Activated CD8-positive, alpha-beta memory T cell treated with anti-CD3 and anti-CD28 coated beads for 4 hours (primary cell): ENCODE measurements at places on chromosomes 7 and 10.

DNA sequence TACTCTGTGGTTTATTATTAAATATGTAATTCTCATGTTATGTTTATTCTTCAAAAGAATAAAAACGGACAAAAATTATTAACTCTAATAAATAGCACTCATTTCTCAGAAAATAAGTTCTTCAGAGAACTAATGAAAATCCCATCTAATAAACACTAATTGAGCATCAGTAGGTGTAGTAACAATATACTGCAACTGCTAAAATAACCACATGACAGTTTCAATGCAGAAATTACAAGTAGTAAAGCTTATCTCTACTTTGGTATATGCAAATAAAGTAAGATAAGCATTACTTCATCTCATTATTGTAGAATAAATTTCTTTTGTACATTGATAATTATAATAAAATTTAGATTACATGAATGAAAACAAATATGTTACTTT is 56.4 kb upstream of the DKK1 start:
- DNase-seq: no peak

DNA sequence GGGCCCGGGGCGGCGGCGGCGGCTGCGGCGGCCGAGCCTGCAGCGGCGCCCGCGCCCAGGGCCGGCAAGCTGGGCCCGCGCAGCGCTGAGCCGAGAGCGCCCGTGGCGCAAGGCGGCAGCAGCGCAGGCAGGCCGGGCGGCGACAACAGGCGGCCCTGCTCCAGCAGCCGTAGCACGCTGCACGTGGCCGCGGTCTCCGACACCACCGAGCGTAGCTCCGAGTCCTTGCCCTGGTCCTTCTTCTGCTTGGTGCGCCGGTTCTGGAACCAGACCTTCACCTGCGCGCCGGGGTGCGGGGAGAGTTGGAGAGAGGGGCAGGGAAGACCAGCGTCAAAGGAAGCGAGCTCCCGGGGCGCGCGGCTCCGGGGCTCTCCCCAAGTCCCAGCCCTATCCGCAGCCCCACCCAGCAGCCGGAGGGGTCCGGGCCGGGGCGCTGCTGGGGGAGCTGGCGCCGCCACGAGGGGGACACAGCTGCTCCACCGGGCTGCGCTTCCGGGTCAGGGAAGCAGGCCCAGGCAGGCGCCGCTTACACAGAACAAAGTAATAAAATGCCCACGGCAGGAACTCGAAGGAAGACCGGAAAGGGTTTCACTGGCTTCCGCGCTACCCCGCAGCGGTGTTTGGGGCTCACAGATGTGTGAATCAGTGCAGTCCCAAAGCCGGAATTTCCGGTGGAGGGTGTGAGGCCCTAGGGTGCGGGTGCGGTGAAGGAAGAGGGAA is 3.6 kb downstream of the VAX1 start:
- DNase-seq: no peak

DNA sequence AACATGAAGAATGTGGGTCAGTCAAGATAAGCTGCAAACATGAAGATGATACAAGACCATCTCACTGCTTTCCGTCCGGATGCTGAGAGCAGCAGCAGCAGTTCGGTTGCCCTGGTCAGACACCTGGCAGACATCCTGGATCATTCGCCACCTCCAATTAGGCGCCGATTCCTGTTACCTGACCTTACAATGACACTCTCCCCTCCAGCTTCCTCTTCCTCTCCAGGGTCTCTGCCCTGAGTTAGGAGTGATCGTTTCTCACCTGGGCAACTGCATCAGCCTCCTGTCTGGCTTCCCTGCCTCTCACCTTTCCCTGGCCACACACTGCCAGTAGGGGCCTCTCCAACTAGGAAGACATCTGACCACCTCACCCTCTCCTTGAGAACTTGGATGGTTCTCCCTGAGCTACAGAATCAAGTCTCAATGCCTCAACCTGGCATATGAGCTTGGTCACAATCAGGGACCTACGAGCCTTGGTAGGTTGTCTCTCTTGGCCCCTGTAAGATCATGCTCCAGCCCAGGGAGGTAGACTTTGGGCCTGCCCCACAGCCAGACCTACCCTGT is 31.4 kb upstream of the ENO4 start:
- DNase-seq: no peak

DNA sequence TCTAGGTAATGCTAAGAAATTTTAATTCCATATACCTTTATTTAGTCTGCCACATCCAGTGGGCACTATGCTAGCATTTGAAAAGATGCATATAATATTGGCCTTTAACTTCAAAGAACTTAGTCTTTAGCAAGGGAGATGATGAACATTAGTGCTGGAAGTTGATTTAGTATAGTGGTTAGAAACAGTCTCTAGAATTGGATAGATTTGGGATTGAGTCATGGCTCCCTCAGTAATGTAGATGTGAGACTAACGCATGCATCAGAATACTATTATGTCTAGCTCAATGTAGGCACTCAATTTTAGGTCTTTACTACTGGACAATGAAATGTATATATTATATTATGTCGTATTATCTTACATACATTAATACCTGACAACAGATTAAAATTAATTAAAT is 5.8 kb downstream of the DKK1 start:
- DNase-seq: no peak

GRCh38 chr10:42755028-42755451 is 27.6 kb upstream of the BMS1 start:
- no peak for DNase-seq

- DNase-seq: no peak
These were observed 163.4 kb downstream of the RAPGEF5 start for GRCh38 chr7:22193450-22193983.

DNA sequence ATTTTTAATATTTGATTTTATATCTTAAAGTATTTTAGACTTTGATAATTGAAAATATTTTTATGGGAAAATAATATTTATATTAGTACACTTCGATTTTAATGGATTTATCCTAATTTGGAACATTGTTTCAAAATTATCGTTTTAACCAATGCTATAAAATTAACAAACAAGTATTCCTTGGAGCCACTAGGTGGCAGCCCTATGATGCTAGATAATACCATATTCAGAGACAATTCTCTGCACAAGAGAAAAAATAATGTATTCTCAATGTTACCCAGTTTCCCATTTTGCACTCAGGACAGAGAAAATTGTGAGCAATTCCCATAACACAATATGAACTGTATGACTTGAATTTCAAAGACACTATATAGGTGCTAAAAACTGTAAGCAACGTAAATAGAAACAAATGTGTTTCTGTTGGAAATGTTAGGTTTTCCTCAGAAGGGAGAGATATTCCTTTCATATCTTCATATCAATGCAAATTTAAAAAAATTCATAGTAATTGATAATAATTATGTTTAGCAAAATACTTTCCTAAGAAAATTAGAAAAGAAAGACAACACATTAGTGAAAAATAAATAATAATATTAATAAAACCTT is 237.8 kb downstream of the SEMA3E start:
- DNase-seq: no peak

GRCh38 chr7:32043688-32044087 is 26.5 kb downstream of the PDE1C start:
- DNase-seq: no peak
